ENCODE measurements at places on chromosomes 16 and 17. TPM values are rescaled to one million over a fixed set of nuclear protein-coding genes. Genes with fewer than 3 reads are reported as not detected.

Gene CTRB1
- not detected for total RNA-seq

Gene HEATR3
- 23.1 TPM for total RNA-seq

Gene OR1A1
- not detected for total RNA-seq

- no peaks in the 10 kb centered on the region for H3K4me1 ChIP-seq
- no peak for DNase-seq
- H3K36me3 ChIP-seq: no peaks in the 10 kb centered on the region
- no peak overlapping the region for H3K4me3 ChIP-seq
- no peak overlapping the region for H3K27ac ChIP-seq
Measured at GRCh38 chr16:80702696-80703095, 101.7 kb downstream of the CDYL2 start.

DNA sequence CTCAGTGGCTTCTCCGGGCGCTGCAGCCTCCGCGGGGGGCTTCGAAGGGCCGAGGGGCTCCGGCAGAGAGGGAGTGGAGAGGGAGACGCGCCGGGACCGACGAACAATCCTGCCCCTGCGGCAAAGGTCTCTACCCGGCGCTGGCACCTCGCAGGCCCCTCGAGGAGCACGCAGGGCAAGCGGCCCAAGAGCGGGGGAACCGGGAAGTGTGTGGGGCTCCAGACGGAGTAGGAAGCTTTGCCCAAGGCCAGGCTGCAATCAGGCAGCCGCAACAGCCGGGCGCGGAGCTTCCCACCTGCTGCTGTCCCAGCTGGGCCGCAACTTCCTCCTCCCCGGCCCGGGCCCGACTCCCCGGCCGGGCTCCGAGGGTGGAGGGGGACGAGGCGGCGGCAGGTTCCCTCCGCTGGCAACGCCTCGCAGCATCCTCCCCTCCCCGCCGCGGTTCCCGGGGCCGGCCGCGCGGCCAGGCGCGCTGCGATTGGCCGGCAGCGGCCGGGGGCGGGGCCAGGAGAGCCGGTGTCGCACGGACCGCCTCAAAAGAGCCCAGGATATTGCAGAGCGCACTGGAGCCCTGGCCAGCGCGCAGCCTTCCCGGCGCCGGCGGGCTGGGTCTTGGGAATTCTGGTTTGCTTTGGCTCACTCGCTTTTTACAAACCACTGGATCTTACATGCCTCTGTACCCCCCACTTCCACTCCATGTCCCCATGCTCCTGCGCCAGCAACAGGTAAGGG is at the start of gene KCNJ2:
TSS of gene KCNJ2 (plus strand) at position 556 of the 732 bp plus-strand sequence. CDS start 5,508 bp downstream, outside the sequence.
- no peaks in the 10 kb centered on the region for H3K36me3 ChIP-seq
- H3K4me1 ChIP-seq: peaks cover 58% of the 10 kb centered on the region
- peak within 1 kb of the TSS; percentile 95 for H3K4me3 ChIP-seq
- no peaks in the 10 kb centered on the region for H3K27me3 ChIP-seq
- peak; percentile 93 for DNase-seq
- peak within 1 kb of the TSS; percentile 87 for H3K27ac ChIP-seq

DNA sequence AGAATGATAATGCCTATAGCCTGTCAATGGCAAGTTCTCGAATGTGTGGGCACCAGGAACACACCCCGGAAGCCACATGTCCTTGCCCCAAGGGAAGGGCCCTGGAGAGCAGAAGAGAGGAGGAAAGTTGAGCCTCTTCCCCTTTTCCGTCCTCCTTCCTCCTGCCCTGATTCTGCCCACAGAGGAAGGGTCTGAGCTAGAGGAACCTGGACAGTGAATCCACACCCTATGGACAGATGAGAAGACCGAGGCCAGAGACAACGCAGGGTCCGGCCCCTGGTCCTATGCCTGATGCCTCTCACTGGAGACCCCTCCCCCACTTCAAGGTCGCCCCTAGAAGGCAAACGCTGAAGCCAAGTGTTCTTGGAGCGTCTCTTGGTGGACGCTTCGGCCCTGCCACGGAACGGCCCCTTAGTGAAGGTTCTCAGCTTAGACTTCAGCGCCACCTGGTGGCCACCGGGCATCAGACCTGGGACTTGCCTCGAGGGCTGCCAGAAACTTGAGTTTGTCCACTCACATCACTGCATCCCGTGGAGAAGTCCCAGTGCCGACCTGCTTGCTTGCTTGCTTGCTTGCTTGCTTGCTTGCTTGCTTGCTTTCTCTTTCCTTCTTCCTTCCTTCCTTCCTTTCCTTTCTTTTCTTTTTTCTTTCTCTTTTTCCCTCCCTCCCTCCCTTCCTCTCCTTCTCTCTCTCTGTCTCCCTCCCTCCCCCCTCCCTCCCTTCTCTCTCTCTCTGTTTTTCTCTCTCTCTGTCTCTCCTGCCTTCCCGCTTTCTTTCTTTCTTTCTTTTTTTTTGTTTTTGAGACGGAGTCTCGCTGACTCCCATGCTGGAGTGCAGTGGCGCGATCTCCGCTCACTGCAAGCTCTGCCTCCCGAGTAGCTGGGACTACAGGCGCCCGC is 20.6 kb upstream of the SPNS3 start:
- no peaks in the 10 kb centered on the region for H3K36me3 ChIP-seq
- no peaks in the 10 kb centered on the region for H3K27me3 ChIP-seq
- no peaks in the 10 kb centered on the region for H3K4me1 ChIP-seq
- DNase-seq: peak; percentile 85

DNA sequence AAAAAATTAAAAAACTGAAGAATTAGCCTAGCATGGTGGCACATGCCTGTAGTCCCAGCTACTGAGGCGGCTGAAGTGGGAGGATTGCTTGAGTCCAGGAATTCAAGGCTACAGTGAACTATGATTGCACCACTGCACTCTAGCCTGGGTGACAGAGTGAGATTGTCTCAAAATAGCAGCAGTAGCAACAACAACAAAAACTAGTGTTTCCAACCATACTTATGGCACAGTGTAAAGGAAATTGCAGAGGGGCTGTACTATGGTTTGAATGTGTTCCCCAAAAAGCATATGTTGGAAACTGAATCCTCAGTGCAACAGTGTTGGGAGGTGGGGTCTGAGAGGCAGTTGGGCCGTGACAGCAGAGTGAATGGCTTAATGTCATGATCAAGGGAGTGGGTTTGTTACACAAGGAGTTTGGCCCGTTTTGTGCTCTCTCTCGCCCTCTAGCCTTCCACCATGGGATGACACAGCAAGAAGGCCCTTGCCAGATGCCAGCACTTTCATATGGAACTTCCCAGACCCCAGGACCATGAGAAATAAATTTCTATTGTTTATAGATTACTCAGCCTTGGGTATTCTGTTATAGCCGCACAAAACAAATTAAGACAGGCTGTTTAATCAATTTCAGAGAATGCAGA is 70.0 kb downstream of the PGS1 start:
- H3K27me3 ChIP-seq: no peaks in the 10 kb centered on the region
- H3K27ac ChIP-seq: no peak overlapping the region
- H3K4me3 ChIP-seq: no peak overlapping the region
- no peaks in the 10 kb centered on the region for H3K36me3 ChIP-seq

DNA sequence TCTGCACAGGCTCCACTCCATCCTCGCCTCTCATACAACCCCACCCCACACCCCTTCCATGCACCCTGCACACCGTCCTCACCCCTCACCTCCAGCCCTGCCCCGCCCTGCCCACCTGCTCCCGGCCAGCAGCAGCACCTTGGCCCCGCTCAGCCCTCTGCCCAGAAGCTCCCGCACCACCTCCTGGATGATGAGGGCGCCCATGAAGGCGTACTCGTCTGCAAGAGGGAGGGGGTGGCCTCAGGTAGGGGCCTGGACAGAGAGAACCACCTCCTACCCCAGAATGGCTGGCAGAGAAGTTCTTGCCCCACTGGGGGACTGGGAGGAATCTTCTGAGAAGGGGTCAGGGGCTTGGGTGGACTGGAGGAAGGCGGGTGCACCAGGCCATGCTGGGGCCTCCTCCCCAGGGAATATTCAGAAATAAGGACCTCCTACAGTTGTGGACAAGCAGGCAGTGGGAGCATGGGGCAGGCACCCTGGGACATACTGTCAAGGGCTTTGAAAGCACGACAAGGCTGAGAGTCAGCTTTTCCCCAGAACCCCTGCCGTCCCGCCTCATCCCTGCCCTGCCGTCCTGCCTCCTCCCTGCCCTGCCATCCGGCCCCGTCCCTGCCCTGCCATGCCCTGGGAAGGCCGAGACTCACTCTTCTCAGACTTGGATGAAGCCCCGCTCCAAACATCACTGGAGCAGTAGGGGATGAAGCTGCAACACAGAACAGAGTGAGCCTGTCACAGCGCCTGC is 3.1 kb downstream of the NOTUM start:
- H3K27me3 ChIP-seq: peaks cover 37% of the 10 kb centered on the region
- no peaks in the 10 kb centered on the region for H3K4me1 ChIP-seq
- H3K36me3 ChIP-seq: no peaks in the 10 kb centered on the region
- DNase-seq: no peak
- no peak overlapping the region for H3K27ac ChIP-seq
- H3K4me3 ChIP-seq: no peak overlapping the region

DNA sequence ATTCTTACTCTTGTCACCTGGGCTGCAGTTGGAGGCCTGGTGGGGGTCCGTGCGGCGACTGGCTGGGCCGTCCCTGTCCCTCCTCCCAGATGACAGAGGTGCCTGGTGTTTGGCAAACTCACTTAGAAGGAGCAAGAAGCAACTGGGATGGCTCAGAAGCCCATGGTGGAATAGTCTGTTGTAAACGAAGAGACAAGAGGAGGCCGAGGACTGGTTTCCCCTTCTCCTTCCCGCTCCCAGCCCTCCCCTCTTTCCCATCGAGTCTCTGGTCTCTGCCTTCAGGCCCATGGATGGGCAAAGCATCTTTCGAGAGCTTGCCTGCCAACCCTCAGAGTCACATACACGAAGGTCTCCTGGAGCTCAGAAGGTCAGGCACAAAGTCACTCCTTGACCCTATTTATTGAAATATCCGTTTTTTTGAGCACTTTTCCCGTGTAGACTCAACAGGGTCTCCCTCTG is 364.4 kb downstream of the SEC14L1 start:
- no peak overlapping the region for H3K27ac ChIP-seq
- no peaks in the 10 kb centered on the region for H3K27me3 ChIP-seq
- no peaks in the 10 kb centered on the region for H3K36me3 ChIP-seq
- no peaks in the 10 kb centered on the region for H3K4me1 ChIP-seq
- no peak for DNase-seq

DNA sequence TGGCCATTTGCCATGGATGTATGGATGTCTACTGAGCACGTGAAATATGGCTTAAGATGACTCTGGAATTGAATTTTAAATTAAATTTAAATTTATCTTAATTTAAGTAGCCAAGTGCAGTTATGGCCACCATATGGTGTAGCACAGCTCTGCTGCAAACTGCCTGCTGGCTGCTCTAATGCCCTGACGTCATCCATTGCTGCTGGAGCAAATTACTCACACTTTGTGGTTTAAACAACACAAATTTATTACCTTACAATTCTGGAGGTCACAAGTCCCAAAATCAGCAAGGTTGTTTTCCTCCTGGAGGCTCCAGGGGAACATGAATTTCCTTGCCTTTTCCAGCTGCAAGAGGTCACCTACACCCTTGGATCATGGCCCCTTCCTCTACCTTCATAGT is 679.3 kb upstream of the EEF2KMT start:
- H3K27me3 ChIP-seq: no peaks in the 10 kb centered on the region
- no peaks in the 10 kb centered on the region for H3K4me1 ChIP-seq
- H3K36me3 ChIP-seq: no peaks in the 10 kb centered on the region
- H3K4me3 ChIP-seq: no peak overlapping the region
- H3K27ac ChIP-seq: no peak overlapping the region

All from endothelial cell of umbilical vein (primary cell).